Upper lobe of left lung (tissue), 6 donors: ENCODE measurements at places on chromosomes 7 and 10.

DNA sequence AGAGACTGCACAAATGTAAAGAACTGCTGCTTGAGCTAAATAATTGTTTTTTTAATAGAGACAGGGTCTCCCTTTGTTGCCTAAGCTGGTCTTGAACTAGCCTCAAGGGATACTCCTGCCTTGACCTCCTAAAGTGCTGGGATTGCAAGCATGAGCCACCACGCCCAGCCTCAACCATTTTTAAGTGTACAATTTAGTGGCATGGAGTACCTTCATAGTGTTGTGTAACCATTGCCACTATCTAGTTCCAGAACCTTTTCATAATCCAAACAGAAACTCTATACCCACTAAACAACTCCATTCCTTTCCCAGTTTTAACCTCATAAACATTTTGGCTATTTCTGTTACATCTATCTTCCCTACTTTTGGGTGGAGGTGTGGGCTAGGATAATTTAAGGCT lies 6.7 kb downstream of the EIF4H start:
- peak; percentile 58 for DNase-seq

DNA sequence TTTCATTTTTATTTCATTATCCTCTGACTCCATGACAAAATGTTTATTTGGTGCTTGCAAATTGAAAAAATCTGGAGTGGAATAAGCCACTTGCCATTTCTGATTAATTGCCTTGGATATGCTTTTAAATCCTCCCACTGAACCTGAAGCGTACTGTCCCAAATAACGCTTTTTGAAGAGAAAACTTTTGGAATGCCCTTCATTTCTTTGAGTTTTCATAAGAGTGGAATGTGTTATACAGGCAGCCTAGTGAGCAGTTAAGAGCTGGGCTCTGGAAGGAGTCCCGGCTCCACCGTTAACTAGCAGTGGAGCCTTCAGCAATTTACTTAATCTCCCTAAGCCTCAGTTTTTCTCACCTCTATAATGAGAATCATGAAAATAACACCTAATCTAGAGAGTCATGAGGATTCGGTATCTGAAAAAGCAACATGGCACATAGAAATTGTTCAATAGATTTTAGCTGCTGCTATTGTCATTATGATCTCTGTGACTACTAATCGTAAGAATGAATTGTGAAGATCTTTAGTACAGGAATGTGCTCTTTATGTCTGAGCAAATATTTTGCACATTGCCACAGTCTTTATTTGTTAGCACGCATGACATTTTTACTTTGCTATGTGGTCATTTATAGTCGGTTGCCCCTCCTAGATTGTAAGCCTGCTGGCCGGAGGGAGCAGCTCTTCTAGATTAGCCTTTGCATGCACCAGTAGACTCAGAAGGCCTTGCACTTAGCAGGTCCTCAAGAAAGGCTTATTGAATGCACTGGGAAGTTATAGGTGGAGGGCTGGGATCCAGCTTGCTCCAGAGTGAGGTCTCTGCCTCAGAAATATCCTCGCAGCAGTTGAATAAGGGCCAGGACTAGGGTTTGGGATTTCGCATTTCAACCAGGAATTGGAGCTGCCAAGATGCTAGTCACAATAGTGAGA lies 59.4 kb downstream of the PLCE1 start:
- DNase-seq, result no peak

DNA sequence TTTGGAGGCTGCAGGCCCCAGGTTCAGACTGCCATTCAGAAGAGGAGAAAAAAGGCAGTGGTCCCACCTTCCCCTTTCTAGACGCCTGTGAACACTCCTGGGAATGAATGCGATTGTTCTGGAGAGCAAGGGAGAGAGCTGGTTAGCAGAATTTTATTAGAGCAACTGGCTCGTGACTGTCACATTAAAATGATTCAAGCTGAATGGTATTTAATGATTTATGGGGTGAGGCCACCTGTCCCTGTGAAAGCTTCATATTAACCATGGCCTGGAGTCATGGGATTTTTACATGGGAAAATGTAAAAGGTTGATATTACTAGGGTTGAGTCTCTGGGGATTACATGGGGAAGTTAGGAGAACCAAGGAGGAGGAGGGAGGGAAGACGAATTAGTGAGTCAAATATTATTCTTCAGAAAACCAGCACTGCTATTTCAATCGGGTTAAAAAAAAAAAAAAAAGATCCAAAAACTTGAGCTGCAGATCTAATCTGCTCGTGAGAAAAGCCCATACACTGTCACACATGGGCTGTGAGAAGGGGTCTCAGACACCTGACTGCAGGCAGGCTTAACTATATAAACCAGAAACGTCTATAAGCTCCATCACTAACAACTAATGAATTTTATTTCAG lies 8.3 kb downstream of the CXCL12 start:
- DNase-seq, result no peak

DNA sequence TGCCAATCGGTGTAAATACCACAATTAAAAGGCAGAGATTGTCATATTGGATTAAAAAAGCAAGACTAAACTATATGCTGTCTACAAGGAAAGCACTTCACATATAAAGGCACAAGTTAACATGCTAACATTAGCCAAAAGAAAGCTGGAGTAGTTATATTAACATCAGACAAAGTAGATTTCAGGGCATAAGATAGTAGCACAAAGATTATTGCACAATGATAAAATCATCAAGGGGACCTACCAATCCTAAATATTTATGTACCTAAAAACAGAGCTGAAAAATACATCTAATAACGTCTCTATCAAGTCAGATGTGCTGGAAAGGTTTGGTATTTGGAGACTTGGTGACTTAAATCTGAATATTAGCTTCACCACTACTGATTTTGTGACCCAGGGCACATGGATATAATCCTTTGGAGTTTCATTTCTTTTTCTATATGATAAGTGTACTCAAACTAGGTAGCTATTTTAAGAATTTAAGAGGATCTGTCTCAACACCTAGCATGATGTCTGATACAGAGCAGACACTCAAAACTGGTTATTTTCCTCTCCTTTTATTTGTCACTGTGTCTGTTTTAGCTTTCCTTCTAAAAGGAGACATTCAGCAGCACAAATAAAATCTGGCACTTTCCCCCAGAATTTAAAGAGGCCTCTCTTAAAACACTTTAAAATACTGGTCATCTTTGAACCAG lies 156.5 kb downstream of the DOCK4 start:
- DNase-seq, result no peak

DNA sequence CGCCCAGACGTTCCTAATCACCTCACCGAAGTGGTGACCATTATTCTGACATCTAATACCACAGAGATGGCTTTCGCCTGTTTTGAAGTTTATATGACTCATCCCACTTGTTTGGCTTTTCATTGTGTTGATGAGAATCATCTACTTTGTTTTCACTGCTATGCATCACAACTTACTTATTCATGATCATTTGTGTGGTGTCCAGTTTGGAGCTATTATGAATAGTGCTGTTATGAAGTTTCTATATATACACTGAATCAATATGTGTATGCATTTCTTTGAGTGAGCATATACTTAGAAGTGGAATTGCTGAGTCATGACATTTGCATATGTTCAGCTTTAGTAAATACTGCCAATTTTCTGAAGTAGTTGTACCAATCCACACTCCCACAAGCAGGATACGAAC lies 38.6 kb upstream of the TNKS2 start:
- DNase-seq, result no peak

GRCh38 chr7:46321556-46322205 lies 400.6 kb upstream of the IGFBP3 start:
- no peak for DNase-seq
